ENCODE measurements at places on chromosomes 6 and 20.

GRCh38 chr6:1015825-1016224 is 296.1 kb upstream of the FOXQ1 start:
- no peak for DNase-seq

DNA sequence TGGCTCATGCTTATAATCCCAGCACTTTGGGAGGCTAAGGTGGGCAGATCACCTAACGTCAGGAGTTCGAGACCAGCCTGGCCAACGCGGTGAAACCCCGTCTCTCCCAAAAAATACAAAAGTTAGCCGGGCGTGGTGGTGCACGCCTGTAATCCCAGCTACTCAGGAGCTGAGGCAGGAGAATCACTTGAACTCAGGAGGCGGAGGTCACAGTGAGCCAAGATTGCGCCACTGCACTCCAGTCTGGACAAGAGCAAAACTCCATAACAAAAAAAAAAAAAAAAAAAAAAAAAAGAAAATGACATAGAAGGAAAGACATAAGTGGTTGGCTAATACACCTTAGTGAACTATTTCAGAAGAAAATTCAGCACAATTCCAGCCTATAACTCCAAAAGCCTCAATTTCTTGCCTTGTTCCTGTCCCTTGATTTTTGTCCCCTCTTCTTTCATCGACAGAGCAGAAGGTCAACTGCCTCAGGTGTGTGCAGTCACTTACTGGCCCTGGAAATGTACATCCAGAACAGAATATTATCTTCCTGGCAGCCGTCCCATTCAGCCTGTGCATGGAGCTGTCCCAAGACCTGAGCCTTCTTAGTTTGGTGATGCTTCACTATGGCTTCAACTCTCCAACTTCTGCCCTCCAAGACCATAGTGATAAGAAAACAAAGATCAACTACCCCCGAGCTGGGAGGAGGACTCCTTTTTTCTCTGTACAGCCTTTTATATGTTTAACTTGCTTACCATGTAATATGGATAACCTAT is 117.6 kb downstream of the LY86 start:
- no peak for DNase-seq

DNA sequence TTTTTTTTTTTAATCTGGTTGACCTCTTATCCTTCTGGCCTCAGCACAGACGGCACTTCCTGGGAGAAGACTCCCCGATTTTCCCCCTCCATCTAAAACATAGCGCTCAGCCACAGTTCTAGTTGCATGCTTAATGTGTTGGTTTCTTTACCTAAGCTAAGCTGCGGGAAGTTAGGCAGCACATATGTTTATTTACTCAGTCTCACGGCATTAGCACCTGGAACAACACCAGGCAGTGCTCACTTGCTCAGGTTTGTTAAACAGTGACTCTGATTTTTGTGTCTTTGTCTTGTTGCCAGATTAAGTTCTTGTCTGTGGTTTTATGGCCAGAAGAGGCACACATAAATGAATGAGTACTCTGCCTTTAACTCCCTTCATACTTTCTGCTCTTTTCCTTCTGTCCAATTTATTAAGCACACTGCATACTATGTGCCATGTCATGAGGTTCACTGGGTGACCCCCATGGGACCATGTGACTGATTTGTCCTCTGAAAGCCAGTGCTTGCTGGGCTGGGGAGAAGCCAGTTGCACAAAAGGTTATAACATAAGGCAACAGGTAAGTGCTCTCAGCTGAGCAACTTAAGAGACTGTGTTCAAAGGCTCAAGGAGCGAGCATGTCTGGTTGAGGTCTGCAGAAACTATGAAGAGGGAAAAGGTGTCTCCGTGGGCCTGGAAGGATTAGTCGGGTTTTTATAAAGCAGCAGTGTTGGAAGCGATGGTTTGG is 93.6 kb downstream of the RPP40 start:
- no peak for DNase-seq

DNA sequence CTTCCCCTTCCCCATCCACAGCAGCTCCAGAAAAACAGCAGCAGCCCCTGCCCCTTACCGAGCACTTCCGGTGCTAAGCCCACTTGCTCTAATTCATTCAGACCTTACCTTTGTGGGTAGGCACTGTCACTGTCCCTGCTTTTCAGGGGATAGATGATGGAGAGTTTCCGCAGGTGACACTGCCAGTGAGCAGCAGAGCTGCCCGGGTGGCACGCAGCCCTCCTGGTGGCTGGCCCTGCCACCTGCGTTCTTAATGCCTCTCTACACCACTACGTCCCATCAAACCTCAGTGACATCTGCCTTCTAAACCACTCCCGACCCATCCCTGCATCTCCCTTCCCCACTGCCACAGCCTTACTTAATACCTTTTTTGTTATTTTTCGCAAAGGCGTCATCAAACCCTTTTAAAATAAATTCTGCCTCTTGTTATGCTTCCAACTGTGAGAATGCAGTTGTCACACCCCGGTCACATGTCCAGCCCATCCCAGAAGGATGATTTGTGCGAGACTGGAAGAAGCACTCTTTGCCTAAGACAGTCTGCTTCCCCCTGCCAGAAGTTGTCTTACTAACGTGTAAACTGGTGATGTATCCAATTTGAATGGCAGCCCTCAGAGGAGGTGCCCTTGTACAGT is 89.7 kb downstream of the NFATC2 start:
- no peak for DNase-seq

- no peak for DNase-seq
Observed at GRCh38 chr6:107743311-107743710, 80.8 kb downstream of the SCML4 start.

- peak; percentile 82 for DNase-seq
Observed at GRCh38 chr6:15247500-15248450, 1.9 kb downstream of the JARID2 start.

- DNase-seq: no peak
Observed at GRCh38 chr20:24721891-24722568, 227.0 kb upstream of the CST7 start.

DNA sequence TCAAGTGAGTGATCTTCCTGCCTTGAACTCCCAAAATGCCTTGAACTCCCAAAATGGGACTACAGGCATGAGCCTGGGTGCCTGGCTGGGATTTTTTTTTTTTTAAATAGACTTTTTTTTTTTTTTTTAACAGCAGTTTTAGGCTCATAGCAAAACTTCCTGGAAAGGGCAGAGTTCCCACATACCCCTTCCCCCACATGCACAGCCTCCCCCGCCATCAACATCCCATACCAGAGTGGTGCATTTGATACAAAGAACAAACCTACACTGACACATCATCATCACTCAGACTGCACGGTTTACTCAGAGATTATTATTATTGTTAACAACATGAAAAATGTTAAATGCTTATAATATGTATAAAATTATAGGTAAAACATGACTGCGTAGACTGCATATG is 26.0 kb downstream of the UQCC1 start:
- no peak for DNase-seq
